A673 (cell line): ENCODE measurements at places on chromosomes 5 and 9. TPM values are rescaled to one million over a fixed set of nuclear protein-coding genes. Genes with fewer than 3 reads are reported as not detected.

DNA sequence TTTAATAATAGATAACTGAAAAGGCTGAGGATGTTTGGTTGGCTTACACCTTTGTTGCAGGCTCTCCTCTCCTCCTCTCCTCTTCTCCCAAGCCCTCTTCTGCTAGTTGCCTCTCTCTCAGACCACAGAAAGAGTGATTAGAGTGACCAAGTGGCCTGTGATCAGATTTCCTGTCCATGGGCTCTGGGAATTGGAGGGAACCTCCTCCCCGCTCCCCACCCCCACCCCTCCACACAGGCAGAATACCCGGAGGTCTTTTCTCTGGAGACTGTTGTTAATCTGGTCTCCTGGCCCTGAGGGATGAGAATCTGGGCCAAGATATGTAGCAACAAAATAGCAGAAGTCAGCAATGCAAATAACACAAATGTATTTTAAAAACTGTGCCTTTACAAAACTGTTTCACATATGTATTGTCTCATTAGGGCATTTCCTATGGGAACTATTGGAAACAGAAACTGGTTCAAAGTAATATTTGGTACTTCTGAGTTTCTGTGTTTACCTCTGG lies 361.3 kb downstream of the NR2F1-AS1 start:
- H3K4me1 ChIP-seq, result no peaks in the 10 kb centered on the region
- no peaks in the 10 kb centered on the region for H3K27me3 ChIP-seq
- DNase-seq, result no peak
- H3K27ac ChIP-seq, result no peak overlapping the region
- H3K4me3 ChIP-seq, result no peak overlapping the region

DNA sequence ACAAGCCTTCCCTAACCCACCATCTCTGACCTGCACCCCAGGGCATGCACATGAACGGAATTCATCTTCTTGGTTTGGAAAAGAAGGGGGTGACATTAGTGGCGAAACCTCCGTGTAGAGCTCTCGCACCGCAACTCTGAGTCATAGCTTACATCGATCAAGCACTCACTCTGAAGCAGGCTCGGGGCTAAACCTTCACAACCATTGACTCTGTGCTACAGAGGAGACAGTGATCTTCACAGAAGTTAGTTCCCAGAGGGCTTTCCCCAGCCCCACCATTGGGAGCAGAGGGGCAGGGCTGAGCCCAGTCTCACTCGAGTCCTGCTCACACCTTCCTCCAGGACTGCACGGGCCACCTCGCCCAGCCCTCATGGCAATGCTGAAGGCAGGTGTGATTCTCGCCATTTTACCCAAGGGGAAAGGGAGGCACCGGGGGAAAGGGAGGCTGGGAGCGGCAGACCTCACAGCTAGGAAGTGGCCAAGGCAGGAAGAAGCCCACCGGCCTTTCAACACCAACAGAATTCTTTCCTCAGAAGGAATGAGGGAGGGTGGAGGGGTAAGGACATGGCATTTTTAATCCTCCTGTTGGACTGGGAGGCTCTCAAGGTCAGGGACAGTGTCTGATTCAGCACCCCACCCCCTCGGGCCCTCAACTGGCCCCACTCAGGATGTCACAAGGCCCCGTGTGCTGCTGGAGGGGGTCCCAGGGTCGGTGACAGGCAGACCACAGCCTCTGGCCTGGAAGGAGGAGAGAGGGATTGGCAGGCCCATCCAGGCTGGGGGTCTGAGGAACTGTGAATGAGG lies 25.9 kb upstream of the IL17B start:
- no peak for DNase-seq
- peaks cover 20% of the 10 kb centered on the region for H3K4me1 ChIP-seq
- no peaks in the 10 kb centered on the region for H3K36me3 ChIP-seq
- no peak overlapping the region for H3K4me3 ChIP-seq

DNA sequence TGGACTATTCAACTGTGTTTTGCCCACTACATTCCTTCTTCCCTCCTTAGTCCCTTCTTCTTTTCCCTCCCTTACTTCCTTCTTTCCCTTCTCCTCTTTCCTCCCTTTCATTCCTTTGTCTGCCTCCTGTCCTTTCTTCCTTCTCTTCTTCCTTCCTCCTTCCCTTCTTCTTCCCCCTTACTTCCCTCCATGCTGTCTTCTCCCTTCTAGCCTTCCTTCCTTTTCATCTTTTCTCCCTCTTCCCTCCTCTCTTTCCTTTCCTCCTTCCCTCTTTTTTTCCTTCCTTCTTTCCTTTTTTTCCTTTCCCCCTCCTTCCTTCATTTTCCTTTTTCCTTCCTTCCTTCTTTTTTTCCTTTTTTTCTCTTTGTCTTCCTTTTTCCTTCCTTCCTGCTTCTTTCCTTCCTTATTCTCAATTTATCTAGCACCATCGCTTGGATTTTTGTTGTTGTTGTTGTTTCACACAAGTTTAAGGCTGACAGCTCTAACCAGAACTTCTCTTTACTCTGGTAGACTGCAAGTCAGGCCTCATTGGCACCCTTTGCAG lies 123.4 kb downstream of the CEMIP2 start:
- H3K36me3 ChIP-seq, result no peaks in the 10 kb centered on the region
- no peaks in the 10 kb centered on the region for H3K27me3 ChIP-seq
- H3K4me1 ChIP-seq, result peaks cover 24% of the 10 kb centered on the region
- no peak overlapping the region for H3K4me3 ChIP-seq
- no peak overlapping the region for H3K27ac ChIP-seq

The SLC28A3 gene
- not detected in 2 replicates for total RNA-seq

The FOXD4L3 gene
- not detected in 2 replicates for total RNA-seq

The INIP gene
- total RNA-seq, result 26.6 and 28.9 TPM in 2 replicates

GRCh38 chr9:123373447-123373923 lies 17.5 kb downstream of the CRB2 start:
- no peak overlapping the region for H3K27ac ChIP-seq
- no peak overlapping the region for H3K4me3 ChIP-seq
- H3K36me3 ChIP-seq, result no peaks in the 10 kb centered on the region
- DNase-seq, result no peak
- H3K27me3 ChIP-seq, result no peaks in the 10 kb centered on the region

GRCh38 chr5:96408841-96409538 lies 24.1 kb downstream of the PCSK1 start:
- no peaks in the 10 kb centered on the region for H3K4me1 ChIP-seq
- H3K27me3 ChIP-seq, result no peaks in the 10 kb centered on the region

DNA sequence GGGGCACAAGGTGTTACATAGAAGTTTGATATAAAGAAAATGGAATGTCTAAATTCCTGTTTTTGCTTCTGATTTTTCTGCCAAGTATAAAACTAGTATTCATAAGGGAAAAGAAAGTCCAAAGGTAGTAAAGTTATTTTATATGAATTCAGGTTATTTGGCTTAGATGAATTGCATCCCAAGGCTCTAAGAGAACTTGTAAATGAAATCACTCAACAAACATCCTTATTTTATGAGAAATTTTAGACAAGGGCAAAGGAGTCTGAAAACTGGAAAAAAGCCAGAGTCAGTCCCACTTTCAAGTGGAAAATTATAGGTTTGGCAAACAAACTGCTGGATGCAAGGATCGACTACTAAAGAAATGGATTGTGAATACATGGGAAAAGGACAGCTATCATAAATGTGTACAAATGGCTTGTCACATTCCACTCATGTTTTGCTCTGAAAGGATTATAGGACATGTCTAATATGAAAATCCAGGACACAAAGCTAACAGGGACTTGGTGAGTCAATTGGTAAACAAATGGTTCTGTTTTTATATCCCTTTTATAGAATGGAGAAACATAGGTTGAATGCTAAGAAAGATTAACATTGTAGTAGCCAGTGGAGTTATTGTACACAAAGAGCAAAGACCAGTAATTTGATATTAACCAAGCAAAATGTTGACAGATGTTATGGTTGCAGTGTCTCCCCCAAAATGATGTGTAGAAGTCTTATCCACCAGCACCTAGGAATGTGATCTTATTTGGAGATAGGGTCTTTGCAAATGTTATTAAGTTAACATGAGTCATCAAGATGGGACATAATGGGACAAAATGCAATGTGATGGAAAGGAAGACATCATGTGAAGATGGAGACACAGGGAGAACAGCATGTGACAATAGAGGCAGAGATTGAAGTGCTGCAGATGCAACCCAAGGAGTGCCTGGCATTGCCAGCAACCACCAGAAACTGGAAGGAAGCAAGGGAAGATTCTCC lies 495.7 kb downstream of the TLE1 start:
- H3K4me1 ChIP-seq, result no peaks in the 10 kb centered on the region
- no peak overlapping the region for H3K4me3 ChIP-seq
- no peak for DNase-seq
- no peaks in the 10 kb centered on the region for H3K36me3 ChIP-seq

DNA sequence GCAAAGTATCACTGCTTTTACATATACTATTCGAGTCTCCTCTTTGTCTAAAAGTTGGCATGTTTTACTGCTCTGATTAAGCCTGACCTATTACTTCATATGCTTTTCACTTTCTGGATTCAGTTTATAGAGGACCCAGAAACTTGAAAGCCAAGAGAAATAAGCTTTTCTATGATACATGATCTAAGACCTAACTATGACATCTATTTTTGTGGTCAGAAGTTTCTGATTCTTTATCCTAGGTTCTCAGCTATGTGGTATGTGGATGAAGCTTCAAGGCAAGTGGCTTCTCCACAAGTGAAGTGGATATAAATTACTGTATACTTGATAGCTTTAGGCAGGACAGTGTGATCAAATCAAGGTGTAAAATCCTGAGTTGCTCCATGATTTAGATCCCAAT lies 6.3 kb downstream of the EDIL3 start:
- H3K27me3 ChIP-seq, result peaks cover 32% of the 10 kb centered on the region
- H3K4me1 ChIP-seq, result peaks cover 9% of the 10 kb centered on the region
- H3K36me3 ChIP-seq, result no peaks in the 10 kb centered on the region
- no peak overlapping the region for H3K27ac ChIP-seq

DNA sequence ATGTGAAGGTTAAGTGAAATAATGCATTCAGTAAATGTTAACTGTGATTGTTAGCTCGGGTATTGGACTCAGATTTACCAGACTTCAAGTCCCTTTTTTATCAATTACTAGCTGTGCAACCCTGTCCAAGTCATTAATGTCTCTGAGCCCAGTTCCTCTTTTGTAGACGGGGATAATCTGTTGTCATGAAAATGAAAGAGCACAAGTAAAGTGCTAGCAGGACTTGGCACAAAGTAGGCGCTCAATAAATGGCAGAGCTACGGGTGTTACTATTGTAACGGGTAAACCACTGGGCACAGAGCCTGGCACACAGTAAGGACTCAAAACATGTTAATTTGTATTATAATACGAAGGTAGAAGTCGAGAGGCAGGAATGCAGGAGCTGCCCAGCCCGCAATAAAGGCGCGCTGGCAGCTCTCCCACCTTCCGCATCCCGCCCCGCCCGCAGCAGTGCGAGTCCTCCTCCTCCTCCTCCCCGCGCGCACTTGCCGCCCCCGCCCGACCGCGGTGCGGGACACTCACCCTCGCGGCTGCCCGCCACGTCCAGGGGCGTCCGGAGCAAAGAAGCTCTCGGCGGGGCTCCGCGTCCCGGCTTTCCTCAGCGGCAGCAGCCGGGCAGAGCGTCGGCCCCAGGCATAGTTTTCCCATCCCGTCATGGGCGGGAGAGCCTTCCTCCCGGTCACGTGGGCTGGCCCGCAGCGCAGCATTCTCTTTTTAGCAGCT lies at the start of gene C1QTNF2:
Gene C1QTNF2, minus strand, starts transcription at position 637 of the 723 bp plus-strand sequence. CDS start 15,615 bp downstream, outside the sequence.
- no peaks in the 10 kb centered on the region for H3K36me3 ChIP-seq
- no peak within 1 kb of the TSS for H3K27ac ChIP-seq
- H3K27me3 ChIP-seq, result peaks cover 14% of the 10 kb centered on the region

DNA sequence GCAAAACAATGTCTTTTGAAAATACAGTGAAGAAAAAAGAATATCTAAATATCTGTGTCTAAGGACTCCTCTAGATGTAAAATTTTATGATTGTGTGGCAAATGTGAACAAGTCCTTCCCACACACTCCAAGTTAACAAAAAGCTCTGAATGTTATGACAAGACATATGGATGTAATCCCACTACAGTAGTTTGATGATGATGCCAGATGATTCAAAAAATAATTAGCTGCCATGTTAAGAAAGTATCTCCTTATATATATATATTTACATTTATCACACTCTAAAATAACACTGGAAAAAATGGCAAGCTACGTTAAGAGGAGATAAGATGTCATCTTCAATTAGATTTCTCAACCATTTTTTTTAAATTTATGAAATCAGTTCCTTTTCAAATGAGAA lies 178.5 kb downstream of the NFIB start:
- H3K4me3 ChIP-seq, result no peak overlapping the region
- H3K27ac ChIP-seq, result no peak overlapping the region
- no peak for DNase-seq
- peaks cover 13% of the 10 kb centered on the region for H3K4me1 ChIP-seq
- H3K36me3 ChIP-seq, result no peaks in the 10 kb centered on the region
- no peaks in the 10 kb centered on the region for H3K27me3 ChIP-seq

The SEMA6A gene
- 10.6 and 13.5 TPM in 2 replicates for total RNA-seq
